NCI-H82 (cell line): ENCODE measurements at places on chromosomes 4 and X.

GRCh38 chrX:119942831-119943184, 743 bp downstream of the NKAP start:
- DNase-seq = peak; percentile 51

- no peak for DNase-seq
These were observed 72.0 kb upstream of the SMARCAD1 start for GRCh38 chr4:94135701-94136100.

- DNase-seq = no peak
These were observed 80.6 kb downstream of the PPP2R2C start for GRCh38 chr4:6391852-6392188.

DNA sequence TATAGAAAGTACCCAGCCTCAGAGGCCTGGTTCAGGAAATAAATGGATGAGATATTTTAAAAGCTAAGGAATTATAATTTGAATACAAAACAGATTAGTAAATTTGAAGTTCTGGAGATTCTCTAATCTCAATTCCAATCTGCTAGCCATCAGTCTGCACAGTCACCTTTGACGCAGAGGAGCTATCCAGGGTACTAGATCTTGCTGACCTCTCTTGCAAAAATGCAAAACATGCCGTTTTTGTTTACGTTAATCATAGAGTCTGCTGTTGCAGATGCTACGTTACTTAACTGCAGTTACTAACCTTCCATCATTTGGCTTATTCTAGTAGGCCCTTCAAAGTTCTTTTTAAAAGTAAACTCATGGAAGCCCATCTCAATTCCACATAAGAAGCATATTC, 10.4 kb downstream of the CCSER1 start:
- DNase-seq = no peak

DNA sequence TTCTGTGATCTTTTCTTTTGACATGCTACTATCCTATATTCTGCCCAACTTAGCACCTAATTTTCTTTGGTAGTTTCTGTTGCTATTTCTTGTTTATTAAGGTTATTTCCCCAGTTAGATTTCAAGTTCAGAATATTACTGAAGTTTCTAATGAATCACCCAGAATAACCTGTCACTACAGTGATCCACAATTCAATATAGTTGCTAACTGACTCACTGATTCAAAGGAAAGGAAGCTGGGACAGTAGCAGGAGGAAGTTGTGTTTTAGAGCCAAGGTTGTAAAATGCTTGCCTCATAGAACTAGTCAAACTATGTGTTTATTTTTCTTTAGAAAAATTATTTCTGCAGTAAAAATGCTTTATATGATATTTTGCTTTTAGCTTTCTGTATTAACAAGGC, 37.4 kb downstream of the PAK3 start:
- DNase-seq = no peak
